ENCODE measurements at places on chromosomes 13 and 19.

- no peak for DNase-seq
Observed at GRCh38 chr19:12453495-12453894, 12.7 kb upstream of the ZNF443 start.

DNA sequence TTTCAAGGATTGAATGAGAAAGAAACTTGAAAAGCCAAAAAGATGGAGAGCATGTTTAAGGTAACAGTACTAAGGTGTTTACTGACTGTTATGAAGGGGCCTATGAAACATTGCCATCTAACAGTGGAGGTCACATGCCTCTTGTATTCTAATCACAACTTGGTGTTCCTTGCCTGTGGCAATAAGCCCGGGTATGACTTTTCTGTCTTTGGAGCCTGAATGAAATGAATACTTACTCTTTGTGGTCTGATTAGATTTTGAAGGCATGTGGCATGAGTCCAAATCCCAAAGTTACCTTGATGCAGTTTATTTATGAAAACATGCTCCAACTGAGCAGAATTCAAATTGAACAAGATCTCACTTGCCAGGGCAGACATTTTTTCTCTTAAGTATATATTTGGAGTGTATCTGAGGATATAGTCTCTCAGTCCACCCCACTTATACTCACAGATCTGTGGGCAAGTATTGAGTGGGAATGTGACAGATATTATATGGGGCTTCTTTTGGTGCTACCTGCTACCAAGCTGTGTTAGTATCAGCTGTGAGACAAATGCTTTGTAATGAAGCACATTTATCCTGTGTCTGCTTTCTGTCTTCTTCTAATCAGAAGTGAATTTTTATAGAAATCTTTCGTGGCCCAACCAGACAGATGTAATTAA is 67.5 kb downstream of the B3GLCT start:
- DNase-seq = no peak

- no peak for DNase-seq
Observed at GRCh38 chr13:59914556-59914955, 249.2 kb downstream of the DIAPH3 start.

DNA sequence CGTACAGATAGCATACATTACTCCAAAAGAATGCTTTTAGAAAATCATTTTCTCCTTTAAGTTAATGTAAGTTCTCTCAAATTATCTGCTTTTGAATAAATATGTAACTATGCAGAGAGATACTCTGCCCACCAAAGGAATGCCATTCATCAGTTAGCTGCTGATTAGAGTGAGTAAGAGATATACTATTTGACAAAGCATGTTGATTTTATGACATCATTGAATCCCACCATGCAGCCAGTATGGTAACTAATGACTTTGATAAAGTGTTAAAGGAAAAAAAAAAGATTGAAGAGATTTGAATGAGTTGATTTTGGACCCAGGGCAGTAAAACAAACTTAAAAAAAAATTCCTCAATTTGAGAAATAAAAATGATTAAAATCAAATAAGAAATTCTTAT is 521.5 kb downstream of the SLITRK6 start:
- no peak for DNase-seq

Measured in esophagus squamous epithelium (tissue), 5 donors.